HFFc6 (cell line): ENCODE measurements at places on chromosomes 2 and 18.
A peak's percentile ranks its signal among the peaks of the same experiment; 100 is the strongest.

- peaks cover 79% of the 10 kb centered on the region for H3K4me1 ChIP-seq
- peaks cover 22% of the 10 kb centered on the region for H3K36me3 ChIP-seq
- 0 out of 2 replicates have a peak overlapping the region, but pooled peaks have one; percentile 10 for H3K27ac ChIP-seq
Observed at GRCh38 chr2:160345071-160345764, 145.1 kb upstream of the ITGB6 start.

GRCh38 chr2:127712999-127713398 lies 11.7 kb downstream of the SFT2D3 start:
- H3K4me1 ChIP-seq, result peaks cover 6% of the 10 kb centered on the region; the same call in 1 of the 2 replicates
- no peak for DNase-seq
- peaks cover 17% of the 10 kb centered on the region for H3K36me3 ChIP-seq
- H3K4me3 ChIP-seq, result no peak overlapping the region

- DNase-seq, result no peak
- peaks cover 64% of the 10 kb centered on the region for H3K4me1 ChIP-seq
- H3K4me3 ChIP-seq, result no peak overlapping the region
- H3K27ac ChIP-seq, result no peak overlapping the region
Observed at GRCh38 chr2:162067596-162067995, 6.4 kb downstream of the DPP4 start.

DNA sequence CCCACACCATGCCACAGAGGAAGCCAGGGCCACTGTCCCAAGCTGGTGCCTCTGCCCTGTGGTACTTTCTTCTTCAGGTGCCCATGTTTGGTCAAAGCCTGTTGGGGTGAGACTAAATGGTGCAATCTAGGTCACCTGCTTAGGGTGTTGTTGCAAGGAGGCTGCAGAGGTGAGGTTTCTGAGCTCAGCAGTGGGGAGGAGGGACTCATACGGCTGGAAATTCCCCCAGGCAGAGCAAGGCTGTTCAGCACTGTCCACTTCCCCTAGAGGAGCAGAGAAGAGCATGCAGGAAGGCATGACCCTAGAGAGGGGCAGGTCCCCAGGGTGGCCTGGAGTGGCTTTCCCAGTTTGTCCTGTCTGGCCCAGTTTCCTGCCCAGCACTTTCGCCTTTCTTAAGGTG lies 211.0 kb downstream of the HAUS1 start:
- H3K27ac ChIP-seq, result no peak overlapping the region
- DNase-seq, result no peak
- H3K27me3 ChIP-seq, result peaks cover 40% of the 10 kb centered on the region

DNA sequence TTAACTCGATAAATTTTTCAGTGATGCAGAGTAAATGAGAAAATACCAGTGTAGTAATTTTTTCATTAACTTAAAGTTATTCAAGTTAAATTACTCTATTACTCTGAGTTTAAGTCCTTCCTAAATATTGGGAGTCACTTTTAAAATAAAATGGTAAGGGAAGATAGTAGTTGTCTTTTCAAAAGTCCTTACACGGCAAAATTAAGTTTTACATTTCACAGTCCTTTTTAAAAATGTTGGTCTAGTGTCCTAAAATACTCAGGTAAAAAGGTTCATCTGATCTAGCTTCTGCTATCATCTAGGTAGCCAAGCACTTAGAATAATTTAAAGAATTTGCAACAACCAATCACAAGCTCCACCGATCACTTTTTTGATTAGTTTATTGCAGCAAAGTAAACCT lies 146.9 kb downstream of the MEMO1 start:
- no peaks in the 10 kb centered on the region for H3K4me1 ChIP-seq
- DNase-seq, result no peak
- H3K27me3 ChIP-seq, result no peaks in the 10 kb centered on the region
- H3K27ac ChIP-seq, result no peak overlapping the region

DNA sequence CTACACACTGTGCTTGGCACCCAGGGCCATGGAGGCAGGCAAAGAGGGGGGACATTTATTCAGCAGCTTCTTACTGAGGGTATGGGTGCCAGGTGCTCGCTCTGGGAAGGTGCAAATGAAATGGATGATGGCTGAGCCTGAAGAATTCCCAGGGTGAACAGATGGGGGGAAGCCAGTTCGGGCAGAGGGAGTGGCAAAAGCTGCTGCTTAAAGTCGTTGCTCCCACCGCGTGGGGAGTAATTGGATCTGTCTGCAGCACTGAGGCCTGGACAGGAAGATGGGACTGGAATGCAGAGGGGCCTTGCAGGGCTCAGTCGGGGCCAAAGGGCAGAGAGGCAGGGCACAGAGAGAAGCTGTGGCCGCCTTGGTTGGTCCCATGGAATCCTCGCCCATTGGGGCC lies 51.2 kb downstream of the NEDD4L start:
- DNase-seq, result no peak
- H3K36me3 ChIP-seq, result no peaks in the 10 kb centered on the region
- H3K27ac ChIP-seq, result no peak overlapping the region
- no peak overlapping the region for H3K4me3 ChIP-seq

DNA sequence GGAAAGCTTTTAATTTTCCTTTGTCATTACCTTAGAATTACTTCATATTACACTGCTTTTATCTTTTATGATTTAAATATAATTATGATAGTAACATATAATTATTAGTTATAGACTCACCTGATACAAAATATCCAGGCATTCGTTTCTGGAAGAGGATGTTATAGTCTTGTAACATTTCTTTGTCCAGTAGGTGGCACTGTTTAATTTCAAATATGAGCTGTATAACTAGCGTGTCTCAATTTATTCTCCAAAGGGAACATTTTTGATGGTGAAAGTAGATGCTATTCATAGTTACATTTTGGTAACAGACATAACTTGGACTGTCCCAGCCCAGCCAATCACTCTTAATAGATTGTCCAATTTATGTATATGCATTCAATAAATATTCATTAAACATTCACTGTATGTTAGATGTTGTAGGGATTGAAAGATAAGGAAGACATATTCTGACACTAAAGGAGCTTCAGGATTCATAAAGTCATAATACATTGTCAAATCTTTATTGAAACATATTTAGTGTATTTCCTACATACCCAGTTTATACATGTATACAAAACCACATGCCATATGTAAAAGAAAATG lies 19.2 kb downstream of the DAW1 start:
- no peak overlapping the region for H3K27ac ChIP-seq
- peaks cover 6% of the 10 kb centered on the region; the same call in 1 of the 2 replicates for H3K4me1 ChIP-seq
- peak; percentile 56 for DNase-seq
- H3K36me3 ChIP-seq, result no peaks in the 10 kb centered on the region
- no peak overlapping the region for H3K4me3 ChIP-seq
- H3K27me3 ChIP-seq, result peaks cover 2% of the 10 kb centered on the region
